Ammon's horn (tissue), 1 donor: ENCODE measurements at places on chromosomes 7 and 10.

- no peak for DNase-seq
Measured at GRCh38 chr7:94669773-94670495, 14.0 kb upstream of the SGCE start.

DNA sequence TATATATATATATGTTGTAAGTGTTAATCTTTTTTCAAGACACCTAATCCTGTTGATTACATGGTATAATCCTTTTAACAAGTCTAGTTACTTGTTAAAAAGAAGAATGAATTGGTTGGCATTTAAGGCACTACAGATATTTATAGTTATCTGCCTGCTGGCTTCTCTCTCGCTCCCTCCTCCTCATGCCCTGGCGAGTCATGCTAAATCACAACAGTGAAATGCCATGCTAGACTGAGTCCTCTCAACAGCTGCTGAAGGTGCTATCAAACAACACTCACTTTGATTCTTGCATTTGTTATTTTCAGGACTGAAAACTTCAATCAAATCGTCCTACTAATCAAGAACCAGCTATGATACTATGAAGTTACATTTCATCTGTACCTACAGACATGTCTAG lies 15.4 kb downstream of the NRAP start:
- peak; percentile 33 for DNase-seq

GRCh38 chr10:124494046-124494807 lies 32.6 kb downstream of the LHPP start:
- DNase-seq: no peak

DNA sequence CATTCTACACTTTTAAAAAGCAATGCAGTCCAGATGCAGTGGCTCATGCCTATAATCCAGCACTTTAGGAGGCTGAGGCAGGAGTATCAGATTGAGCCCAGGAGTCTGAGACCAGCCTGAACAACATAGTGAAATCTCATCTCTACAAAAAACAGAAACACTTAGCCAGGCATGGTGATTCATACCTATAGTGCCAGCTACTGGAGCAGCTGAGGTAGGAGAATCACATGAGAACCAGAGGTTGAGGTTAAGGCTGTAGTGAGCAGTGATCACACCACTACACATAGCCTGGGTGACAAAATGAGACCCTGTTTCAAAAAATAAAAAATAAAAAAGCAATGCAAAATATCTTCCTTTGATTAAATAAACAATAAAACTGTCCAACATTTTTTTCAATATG lies 205.2 kb downstream of the GRM8 start:
- DNase-seq: no peak

DNA sequence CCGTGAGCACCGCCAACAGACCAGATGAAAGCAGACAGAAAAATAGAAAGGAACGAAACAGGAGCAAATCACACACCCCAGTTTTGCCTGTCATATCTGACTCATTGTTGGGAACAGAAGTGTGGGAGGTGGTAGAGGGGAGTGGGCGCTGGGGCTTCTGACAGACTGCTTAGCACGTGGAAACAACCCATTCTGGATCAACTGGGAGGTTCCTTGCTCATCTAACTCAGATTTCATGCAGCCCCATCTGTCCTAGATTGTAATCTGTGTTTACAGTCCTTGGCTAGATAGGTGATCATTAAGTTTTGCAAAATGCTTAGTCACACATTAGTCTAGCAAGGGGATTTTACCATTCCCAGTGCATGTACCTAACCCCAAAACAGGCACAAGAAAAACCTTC lies 154.1 kb downstream of the NRP1 start:
- peak; percentile 72 for DNase-seq

- peak; percentile 73 for DNase-seq
Measured at GRCh38 chr10:16950656-16951601, 133.7 kb upstream of the RSU1 start.

DNA sequence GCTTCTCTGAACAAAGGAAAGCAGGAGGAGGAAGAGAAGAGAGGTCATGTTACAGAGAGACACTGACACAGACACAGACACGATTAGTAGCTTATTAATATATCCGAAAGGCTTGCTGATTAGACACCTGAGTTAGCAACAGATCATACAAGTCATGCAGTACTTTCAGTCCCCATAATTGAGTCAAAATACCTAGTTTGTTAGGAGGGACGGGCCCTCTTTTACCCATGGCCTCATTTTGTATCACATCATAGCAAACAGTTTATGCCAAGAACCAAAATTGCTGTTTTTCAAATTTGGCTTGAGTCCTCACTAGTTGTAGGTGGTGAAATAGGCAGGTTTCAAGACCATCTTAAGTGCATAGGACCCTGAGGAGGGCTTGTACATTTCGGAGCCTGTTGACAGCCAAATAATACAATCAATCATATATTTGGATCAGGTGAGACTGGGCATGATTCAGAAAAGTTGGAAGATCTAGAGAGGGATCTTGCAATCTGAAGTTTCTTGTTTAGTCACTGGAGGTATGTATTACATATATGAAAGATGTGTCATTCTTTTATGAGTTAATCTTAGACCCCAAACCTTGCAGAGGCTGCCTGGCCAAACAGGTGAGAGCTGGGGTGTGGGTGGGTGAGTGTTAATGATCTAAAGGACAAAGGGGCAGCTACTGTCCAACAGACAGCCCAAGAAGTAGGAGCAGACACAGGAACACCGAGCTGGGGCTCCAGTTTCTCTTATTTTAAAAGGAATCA lies 65.4 kb downstream of the PRPF18 start:
- no peak for DNase-seq

- no peak for DNase-seq
Measured at GRCh38 chr10:32386623-32387260, 39.8 kb upstream of the EPC1 start.

- peak; percentile 43 for DNase-seq
Measured at GRCh38 chr7:47635091-47636080, 53.5 kb upstream of the TNS3 start.

- DNase-seq: no peak
Measured at GRCh38 chr10:88962336-88962735, 9.8 kb upstream of the ACTA2 start.

DNA sequence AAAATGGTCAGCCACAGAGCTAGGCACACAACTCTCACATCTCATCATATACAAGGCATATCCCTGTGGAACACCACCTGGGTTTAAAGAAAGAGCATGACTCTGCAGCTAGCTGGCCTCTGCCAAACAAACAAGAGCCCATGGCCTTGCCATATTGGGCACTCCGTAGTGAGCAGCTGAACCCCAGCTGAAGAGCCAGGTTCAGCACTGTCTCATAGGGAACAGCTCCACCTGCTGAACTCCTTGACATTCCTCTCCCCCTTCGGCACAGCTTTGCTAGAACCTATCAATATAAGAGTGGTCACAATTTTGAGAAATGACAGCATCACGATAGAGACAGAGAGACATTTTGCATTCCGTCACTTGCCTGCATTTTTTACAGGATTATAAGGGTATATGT lies 20.0 kb downstream of the SORCS1 start:
- no peak for DNase-seq

DNA sequence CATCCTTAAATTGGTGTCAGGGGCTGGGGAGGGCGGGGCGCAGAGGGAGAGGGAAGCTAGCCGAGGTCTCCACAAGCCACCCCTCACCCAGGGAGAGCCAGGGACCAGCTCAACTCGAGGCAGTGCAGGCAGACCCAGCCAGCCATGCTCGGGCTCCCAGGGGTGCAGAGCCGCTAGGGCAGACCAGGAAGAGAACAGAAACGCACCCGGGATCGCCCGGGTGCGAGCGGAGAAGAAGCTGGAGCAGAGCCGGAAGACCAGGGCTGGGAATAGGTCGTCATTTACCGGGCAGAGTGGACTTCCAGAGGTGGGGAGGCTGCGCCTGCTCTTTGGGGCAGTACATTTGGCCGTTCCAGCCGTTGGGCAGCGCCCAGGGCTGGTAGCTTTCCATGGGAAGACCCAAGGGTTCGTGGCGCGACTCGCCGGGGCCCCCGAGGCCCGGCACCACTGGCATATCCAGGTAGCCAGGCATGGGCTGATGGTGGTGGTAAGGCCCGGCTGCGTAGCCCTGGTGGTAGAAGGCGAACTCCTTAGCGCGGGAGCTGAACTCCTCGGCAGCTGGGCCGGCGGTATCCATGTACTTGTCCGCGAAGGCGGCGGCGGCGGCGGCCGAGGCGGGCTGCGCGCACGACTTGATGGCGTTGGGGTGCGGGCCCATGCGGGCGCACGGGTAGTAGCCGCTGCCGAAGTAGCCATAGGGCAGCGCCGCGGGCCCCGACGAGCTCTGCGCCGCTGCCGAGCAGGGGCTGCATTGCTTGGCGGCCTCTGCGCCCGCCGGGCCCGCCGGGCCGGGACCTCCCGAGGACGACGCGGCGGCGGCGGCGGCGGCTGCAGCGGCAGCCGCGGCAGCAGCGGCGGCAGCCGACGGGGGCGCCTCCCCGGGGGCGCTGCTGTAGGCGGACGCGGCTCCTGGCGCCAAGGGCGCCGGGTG lies 755 bp downstream of the HOXA13 start:
- no peak for DNase-seq

DNA sequence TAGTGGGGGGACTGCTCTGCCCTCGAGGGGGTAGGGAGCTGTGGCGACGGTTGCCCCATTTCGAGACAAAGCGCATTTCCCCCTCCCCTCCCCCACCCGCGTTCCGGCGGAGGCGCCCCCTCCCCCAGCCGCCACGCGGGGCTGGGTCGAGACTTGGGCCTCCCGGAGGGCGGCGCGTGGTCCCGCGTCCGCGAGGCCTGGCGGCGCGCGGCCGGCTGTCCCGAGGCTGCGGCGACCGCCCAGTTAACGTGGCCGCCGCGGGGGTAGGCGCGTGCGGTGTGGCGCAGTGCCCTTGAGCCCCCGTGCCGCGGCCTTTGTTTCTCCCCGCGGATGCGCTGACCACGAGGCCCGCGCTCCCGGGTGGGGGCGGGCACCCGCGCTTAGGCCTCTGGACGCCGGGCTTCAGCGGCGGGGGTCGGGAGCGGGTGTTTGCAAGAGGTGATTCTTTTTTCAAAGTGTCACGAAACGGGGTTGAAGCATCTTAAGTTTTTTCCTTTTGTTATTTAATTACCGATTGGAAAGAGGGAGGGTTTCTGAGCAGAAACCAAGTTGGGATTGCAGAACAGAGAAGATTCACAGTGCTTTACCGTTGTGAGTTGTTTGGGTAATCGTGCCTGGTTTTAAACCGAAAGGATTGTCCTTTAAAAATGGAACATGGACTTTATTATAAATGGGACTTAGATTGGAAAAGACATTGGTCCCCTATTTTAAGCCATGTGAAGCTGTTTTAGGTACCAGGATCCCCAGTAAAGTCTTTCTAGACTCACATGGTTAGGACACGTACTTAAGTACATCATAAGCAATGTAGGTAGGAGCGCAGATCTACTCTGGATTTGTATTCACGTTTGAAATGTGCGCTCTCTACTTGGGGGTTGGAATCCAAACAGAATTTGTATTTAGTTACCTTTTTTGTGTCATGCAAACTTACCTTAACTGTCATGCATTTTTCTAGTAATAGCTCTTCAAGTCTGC lies 760 bp downstream of the CBX3 start:
- DNase-seq: peak; percentile 38

DNA sequence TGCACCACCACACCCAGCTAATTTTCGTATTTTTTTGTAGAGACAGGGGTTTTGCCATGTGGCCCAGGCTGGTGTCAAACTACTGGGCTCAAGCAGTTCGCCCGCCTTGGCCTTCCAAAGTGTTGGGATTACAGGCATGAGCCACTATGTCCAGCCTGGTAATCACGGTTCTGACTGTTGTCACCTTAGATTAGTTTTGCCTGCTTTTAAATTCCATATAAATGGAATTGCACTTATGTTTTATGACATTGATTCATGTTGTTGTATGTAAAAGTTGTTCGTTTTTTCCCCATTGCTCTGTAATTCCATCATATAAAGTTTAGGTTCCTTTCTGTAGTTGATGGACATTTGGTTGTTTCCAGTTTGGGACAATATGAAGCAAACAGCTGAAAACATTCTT lies 106.0 kb downstream of the CAMK1D start:
- no peak for DNase-seq

GRCh38 chr7:83832009-83832408 lies 183.1 kb upstream of the SEMA3E start:
- no peak for DNase-seq

GRCh38 chr10:59315465-59315864 lies 46.9 kb downstream of the FAM13C start:
- DNase-seq: no peak
